Kidney epithelial cell (primary cell): ENCODE measurements at places on chromosomes 7 and 10.

GRCh38 chr7:142301923-142302550 lies 44.2 kb upstream of the PRSS58 start:
- no peak for DNase-seq

DNA sequence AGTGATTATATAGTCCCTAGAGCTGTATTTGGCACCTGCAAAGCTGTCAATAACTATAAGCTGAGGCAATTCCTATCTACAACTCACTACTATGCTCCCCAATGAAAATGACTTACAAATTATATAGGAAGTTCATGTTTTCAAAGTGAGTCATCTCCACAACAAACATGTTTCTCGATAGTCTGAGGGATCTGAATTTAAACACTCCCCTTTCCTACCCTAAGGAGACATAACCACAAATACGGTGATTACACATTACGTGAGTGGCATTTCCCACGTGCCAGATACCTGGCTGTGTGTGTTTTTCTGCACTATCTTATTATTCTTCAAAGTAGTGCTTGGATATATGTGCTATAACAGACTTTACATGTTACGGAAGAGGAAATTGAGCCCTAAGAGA lies 122.5 kb upstream of the C1QL3 start:
- peak; percentile 21 for DNase-seq

- no peak for DNase-seq
Measured at GRCh38 chr10:93337309-93337721, 144.8 kb downstream of the MYOF start.

DNA sequence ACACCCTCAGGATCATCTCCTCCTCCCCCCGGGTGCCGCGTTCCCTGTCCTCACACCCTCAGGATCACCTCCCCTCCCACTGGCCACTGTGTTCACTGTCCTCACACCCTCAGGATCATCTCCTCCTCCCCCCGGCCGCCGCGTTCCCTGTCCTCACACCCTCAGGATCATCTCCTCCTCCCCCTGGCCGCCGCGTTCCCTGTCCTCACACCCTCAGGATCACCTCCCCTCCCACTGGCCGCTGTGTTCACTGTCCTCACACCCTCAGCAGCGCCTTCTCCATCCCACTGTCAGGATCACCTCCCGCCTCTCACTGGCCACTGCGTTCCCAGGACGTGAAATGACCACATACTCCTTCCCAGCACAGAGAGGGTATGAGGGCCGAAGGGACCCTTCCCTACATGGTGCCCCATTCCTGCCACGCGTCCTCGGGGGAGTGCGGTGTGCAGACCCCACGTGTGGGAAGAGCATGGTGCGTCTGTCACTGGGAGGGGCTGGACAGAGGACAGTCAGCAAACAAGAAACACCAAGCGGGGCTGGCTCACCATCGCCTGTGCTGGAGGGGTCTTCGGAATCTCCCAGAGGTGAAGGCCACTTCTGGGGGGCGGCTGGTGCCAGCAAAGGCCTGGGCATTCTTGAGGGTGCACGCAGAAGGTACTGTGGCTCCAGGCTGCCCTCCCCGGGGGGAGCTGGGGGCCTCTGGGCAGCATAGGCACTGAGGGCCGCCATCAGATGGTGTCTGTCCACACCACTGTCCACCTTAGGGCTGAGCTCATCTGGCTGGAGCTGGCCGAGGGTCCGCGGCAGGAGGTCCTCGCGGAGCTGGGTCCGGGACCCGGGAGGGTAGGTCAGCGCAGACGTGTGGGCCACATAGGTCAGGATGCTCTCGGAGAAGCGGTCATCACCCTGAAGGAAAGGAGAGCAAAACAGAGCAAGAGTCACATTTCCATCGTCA lies 421.0 kb downstream of the PTPRN2 start:
- no peak for DNase-seq

- no peak for DNase-seq
Measured at GRCh38 chr10:94878649-94879048, 59.8 kb upstream of the CYP2C9 start.

GRCh38 chr10:45053569-45054100 lies 52.9 kb downstream of the ZNF22 start:
- no peak for DNase-seq

GRCh38 chr7:27484451-27484850 lies 178.2 kb downstream of the HIBADH start:
- no peak for DNase-seq

DNA sequence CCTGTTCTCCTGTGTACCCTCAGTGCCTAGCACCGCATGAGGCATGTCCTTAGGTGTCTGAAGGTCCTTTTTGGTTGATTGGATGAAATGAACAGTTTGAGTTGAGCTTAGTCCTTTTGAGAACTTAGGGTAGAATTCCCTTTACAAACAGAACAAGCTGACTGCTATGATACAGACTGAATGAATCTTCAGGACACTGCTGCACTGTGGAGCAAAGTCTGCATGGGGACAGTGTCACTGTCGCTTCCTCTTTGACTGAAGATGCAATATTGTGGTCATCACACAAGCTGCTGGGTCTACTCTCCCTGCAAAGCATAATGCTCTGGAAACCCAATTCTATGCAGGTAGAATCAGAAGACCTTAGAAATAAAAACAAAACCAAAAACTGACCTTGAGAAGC lies 8.6 kb upstream of the PLAU start:
- DNase-seq: no peak

DNA sequence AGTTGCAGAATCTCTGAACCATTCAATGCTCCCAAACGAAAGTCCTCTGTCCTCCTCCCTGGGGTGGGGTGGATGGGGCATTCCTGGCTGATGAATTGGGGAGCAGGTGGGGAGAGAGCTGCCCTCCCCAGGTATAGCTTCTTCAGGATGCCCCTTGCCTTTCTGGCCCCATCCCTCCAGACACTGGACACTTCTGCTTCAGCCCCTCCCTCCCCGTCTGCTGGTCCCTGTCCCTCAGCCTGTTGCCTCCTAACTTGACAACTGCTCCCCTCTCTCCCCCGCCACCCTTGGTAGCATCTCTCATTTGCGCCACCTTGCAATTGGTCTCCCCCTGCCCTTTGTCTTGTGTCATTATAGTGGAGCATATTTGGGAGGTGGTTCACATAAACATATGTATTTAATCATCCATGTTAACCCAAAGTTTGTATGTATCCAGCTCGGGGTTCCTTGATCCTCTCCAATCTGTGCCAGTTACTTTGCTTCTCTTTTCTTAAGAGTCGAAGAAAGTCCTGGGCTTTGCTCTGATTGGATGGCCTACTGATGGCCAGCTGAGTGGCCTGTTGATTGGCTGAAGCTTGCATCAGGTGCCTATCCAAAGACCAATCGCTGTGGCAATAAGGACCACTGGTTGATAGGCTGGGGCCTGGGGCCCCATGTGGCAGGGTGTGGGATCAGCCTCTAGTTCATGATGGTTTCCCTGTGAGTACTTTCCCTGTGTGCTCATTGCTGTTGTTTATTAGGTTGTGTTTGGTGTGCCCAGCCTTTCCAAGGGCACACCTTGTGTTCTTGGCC lies 4.0 kb upstream of the GCK start:
- no peak for DNase-seq
